ENCODE measurements at places on chromosomes 16 and 17.

DNA sequence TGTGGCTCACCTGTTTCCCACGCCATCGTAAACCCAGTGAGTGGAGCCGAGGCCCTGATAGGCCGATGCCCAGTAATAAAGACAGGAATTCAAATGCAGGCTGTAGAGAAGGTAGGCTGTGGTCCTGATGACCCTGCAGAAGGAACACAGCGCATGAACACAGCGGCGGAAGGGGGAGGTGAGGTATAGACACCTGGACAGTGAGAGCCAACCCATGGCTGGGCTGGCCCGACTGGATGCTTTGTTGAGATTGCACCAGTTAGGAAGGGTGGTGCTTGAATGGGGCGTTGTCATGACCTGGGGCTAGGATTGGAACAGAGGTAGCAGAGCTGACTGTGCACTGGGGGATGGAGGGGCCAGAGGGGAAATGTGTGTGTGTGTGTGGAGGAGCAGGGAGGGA is 59.2 kb downstream of the CNGB1 start:
- no peak for DNase-seq

DNA sequence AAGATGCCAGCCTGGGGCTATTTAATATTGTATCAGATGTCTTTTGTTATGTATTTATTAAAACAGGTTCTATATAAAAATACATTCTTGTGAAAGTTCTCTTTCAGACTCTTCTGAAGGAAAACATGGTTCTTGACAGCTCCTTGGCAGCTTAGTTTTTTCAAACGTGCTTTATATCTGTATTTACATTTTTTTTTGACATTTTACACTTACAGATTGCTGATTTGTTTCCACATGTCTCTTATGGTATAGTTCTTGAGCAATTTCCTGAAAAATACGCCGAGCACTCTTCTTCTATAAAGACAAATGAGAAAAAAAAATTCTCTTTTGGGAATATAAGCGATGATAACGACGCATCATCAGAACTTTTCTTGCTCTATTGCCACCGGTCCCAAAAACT is 9.5 kb downstream of the IGSF6 start:
- DNase-seq = no peak

DNA sequence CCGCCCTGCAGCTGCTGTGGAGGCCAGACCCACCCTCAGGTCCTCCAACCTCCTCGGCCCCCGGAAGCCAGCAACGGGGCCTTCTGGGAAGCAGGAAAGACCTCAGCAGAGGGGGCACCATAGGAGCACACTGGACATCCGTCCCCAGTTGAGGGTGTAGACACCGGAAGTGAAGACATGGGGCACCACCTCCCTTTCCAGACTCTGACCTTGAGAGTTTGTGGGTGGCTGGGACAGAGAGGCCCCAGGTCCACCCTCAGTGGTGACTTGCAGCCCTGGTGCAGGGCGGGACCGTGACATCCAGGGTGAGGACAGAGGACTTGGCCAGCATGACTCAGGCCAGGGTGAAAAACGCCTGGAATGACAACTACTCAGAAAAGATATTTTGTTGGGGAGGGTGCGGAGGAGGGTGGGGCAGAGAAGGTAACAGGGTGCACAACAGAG is 19.9 kb downstream of the CEP295NL start:
- DNase-seq = peak; percentile 19

DNA sequence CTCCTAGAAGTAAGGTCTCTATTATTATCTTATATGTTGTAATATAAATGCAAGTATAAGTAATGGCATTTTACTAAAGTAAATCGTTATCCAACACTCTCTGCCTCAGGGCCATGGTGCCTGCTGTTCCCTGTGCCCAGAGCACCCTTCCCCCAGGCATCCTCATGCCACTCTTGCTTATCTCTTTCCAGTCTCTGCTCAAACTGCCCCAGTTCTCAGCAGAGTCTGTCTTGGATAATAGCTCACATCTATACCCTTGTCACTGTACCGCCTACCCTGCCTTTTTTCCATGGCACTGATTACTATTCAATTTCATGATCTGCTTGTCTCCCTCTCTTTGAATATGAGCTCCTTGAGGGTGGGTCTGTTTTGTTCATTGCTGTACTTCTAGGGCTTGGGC is 31.7 kb downstream of the CDH1 start:
- no peak for DNase-seq

DNA sequence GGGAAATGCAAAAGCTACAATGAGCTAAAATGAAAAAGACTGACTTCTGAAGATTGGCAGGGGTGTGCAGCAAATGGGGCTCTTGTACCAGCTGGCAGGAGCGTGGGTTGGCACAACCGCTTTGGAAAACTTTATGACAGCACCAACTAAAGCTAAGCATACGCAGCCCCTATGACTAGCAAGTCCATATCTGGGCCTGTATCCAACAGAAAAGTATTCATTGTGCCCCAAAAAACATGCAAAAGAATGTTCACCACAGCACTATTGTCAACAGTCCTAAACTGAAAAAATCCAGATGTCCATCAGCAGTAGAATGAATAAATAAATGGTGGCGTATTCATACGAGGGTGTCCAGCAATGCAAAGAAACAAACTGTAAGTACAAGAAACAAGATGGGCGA is 22.6 kb upstream of the ITGA3 start:
- no peak for DNase-seq

DNA sequence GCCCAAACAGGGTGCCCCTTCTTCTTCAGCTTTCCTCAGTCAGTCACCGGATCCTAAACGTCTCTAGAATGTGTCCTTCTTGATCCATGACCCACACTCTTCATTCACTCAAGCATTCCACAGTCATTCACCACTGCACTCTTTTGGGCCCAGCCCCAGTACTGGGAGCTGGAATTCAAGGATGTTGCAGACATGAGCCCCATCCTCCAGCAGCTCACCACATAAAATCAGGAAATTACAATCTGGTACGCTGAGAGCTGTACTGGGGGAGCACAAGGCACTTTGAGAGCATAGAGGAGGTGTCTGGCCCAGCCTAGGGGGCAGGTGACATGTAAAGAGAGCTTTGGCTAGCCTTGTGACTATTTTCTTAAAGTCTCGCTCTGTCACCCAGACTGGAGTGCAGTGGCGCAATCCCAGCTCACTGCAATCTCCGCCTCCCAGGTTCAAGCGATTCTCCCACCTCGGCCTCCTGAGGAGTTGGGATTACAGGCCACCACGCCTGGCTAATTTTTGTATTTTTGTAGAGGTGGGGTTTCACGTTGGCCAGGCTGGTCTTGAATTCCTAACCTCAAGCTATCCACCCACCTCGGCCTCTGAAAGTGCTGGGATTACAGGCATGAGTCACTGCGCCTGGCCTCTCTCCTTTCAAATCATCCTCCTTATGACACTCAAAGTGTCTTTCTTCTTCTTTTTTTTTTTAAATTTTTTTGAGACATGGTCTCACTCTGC is 18.7 kb downstream of the CES4A start:
- DNase-seq = no peak

DNA sequence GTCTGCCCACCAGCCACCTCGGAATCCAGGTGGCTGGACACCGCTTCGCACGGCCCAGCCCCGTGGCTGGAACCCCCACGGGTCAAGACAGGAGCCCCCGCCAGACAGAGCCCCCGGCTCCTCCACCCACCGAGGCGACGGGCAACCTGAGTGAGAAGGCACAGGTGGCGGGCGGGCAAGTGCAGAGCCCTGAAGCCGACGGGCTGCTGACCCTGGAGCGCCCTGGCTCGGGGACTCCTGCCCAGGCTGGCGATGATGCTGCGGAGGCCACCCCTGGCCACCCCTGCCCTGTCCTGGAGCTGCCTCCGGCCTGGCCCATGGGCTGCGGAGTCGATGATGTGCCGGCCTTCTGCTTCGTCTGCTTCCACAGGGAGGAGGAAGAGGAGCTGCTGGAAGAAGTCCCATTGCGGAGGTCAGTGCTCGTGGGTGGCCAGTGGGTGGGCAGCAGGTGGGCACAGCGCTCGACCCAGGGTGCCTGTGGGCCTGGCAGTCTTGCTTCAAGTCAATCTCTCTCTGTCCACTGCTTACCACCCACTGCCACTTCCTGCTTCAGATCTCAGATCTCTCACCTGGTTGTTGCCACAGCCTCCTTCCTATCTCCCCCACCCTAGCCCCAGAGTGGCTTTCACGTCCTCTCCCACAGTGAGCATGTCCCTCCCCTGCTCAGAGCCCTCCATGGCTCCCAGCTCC is 33.1 kb upstream of the SBK1 start:
- DNase-seq = no peak

- no peak for DNase-seq
Measured at GRCh38 chr16:49469930-49470451, 96.4 kb downstream of the C16orf78 start.

DNA sequence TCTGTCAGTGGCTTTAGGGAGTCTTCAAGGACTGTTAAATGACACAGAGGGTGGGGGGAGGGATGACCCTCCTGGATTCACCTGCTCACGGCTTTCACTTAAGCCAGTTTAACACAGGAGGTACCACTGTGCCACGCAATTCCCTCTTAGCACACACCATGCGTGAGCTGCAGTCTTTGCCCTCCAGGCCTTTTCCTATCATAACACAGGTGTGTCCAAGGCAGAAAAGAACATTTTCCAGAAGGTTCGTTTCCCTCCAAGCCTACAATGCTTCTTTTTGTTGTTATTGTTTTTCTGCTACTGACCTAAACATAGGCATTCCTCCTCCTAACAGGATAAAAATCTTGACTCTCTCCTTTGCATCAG is 1.1 kb downstream of the ZFHX3 start:
- DNase-seq = no peak

DNA sequence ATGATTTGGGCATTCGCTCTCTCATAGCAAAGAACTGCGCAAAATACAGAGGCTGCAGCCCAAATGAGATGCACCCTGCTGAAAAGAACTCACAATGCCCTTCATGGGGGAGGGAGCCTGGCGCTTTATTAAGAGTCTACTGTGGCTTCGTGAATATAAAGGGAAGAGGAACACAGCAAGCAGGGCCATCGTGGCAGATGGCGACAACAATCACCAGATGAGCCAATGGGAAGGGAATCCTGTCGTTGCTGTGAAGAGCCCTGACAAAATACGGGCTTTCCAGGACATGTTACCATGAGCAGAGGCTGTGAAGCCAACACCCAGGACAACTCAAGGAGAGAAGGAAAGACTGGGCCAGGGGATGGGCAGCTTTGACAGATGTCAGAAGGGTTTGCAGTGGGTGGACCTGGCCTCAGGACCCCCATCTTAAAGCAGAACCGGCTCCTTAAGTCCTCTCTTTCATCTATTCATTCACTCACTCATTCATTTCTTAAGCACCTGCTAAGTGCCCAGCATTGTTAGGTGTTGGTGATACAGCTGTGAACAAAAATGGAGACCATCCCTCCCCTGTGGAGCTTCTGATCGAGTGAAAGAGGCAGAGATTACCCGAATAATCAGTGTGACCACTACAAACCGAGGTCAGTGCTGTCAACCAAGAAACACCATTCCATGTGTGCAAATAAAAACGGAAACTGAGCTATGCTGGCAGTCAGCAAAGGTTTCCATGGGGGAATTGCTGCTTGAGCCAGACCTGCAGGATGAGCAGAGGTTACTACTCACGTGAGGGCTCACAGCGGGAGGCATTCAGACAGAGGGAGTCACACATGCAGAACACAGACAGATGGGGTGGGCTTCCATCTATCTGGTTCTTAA is 125.8 kb downstream of the DYNLRB2 start:
- no peak for DNase-seq

DNA sequence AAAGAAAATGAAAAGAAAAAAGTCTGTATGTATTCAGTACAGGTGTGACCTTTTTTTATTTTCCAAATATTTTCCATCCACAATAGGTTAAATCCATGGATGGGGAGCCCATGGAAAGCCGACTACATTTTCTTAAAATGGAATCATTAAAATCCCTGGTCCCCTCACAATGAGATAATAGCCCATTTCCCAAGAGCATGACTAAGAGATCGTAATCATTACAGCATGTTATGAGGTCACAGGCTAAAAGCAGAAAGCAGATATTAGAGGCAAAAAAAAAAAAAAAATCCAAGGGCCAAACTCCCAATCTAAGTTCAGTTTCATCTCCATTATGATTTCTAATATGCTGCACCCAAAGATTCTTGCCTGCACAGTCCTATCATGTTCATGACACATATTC is 44.7 kb downstream of the CYTH1 start:
- DNase-seq = no peak

DNA sequence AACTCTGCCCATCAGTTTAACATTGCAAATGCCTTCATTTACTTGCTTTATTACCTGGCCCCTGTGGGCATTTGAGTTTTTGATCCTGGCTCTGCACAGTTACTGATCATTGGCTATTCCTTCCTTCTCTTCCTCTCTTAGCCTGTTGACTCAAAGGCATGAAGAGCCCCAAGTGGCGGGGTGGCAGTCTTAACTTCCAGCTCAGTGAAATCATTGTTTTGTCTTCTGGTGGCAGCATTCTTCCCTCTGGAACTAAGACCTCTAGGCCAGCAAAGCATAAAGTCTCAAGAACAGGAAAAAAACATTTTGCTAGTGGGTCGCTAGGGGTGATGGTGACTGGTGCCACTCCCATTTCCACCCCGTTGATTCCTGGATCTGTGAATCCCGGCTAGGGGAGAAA is 52.3 kb upstream of the MRTFB start:
- DNase-seq = no peak

GRCh38 chr17:79814974-79815835 is 18.3 kb upstream of the CBX8 start:
- no peak for DNase-seq

- no peak for DNase-seq
Measured at GRCh38 chr16:57325458-57325857, 33.1 kb upstream of the CCL22 start.
